Breast epithelium (tissue), 4 donors: ENCODE measurements at places on chromosomes 7 and 10. TPM values are rescaled to one million over a fixed set of nuclear protein-coding genes. Genes with fewer than 3 reads are reported as not detected.

GRCh38 chr10:96089670-96090462 lies 40.2 kb upstream of the ZNF518A start:
- DNase-seq, result peak; percentile 85

- DNase-seq, result no peak
Observed at GRCh38 chr7:53350241-53350640, 314.8 kb downstream of the POM121L12 start.

DNA sequence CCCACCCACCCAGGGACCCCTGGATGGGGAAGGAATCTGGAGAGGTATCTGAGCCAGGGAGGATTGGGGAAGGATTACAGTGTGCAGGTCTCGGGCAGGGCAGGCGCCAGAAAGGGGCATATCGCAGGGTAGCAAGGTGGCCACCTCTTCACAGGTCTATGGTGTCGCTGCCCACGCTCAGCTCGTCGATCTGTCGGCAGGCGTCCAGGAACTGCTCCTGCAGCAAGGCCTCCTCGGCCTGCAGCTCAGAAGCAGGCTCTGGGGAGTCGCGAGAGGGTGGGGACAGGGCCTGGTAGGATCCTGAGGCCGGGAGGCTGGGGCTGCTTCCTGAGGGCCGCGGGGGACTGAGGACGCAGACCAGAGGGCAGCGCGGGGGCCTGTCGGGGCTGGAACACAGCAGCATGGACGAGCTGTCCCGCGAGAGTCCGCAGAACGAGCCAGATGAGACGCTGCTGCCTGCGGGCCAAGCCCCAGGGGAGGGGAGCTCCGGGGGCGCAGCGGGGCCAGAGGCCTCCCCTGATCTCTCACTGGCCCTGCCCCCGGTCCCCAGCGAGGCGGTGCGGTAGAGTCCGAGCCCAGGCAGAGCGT lies 7.1 kb upstream of the RBM28 start:
- no peak for DNase-seq

GRCh38 chr10:104340641-104341040 lies 2.4 kb upstream of the ITPRIP start:
- no peak for DNase-seq

- DNase-seq, result no peak
Observed at GRCh38 chr7:42162560-42163325, 74.3 kb downstream of the GLI3 start.

GRCh38 chr10:29646238-29646902 lies 11.6 kb upstream of the SVIL start:
- no peak for DNase-seq

DNA sequence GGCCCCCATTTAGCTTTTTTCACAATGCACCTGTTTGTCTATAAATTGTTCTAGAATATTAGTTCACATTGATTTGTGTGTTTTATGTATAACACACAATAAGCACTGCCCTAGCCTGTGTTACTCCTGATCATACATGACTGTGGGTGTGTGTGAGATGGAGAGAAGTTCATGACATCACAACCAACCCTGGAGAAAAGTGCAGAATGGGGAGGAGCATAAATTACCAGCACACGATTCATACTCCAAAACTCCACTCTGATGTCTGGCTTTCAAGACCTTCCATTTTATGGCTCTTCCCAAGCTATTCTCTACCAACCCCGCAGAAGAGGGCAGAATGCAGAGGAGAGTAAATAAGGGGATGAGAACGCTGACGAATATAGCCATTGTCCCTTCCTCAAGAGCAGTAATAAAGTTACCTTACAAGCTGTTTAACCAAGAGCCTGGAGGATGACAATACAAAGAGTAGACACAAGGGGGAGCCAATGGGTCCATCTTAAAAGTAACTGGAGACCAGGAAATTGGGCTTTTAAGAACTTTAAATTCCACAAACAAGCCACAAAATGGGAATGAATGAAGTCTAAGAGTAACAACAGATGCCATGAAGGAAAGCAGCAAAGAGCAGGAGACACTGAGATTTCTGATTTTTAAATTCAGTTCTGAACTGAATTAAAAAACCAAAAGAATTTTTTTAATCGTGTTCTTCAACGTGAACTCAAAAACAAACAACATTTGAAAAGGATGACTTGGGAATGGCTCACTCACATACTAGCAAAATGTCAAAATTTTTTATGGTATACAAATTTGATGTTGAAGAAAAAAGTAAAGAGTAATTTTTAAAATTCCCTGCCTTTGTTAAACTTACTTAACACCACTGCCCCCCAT lies 159.6 kb downstream of the PARD3 start:
- DNase-seq, result peak; percentile 36

DNA sequence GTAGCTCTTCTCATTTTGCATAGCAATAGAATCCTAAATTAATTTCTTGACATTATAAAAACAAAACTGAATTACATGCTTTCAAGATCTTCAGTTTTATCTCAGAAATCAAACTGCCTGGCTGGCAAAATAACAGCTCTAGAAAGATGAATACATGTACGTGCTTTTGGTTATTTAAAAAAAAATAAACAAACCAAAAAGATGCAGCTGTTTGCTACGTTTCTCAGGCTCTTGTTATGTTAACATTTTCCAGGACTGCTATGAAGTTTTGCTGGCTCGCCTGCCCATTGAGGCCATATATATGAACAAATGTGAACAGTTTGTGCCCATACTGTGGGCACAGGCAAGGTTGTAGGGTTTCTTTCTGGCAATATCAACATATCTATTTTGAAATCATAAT lies 86.6 kb downstream of the ODAD2 start:
- no peak for DNase-seq

GRCh38 chr10:59470570-59470969 lies 108.2 kb upstream of the FAM13C start:
- no peak for DNase-seq

- DNase-seq, result no peak
Observed at GRCh38 chr10:3714967-3715366, 70.0 kb downstream of the KLF6 start.

DNA sequence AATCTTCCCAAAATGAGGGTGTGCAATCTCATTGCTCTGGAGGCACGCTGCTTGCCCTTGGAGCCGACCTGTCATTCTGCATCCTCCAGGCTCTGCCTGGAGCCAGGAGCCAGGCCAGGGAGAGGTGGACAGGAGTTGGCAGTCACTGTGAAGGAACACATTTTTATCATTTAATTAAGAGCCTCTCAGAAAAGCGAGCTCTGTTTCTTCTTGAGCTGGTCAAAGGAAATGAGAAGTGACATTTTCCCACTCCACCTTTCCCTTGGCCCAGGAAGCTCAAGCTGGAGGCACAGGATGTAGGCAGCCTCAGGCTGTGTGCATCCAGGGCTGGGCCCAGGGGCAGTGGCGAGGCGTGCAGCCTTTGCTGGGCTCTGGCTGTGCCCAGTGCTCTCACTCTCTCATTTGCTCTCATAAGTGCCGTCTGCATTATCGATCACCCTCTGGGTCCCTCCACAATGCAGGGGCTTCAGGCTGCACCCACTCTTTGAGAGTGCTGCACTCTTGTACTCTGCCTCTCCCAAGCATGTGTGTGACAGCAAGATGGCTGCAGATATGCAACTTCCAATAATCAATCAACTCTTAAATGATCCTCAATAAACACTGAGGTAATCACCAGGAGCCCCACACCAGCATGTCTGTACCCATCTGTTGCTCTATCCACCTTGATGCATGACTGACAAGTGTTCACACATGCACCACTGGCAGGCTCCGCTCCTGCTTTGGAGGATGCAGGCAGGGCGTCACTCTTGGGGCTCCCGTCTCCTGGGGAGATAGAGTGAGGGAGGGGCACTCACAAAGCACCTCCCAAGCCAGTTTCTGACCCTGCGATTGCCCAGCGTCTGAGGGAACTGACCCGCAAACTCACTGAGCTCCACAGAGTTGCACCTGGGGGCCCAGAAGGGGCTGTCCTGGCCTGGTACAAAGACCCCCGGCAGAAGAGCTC lies 171.4 kb downstream of the ZNF248 start:
- no peak for DNase-seq

GRCh38 chr10:109941236-109941862 lies 18.0 kb upstream of the XPNPEP1 start:
- no peak for DNase-seq

DNA sequence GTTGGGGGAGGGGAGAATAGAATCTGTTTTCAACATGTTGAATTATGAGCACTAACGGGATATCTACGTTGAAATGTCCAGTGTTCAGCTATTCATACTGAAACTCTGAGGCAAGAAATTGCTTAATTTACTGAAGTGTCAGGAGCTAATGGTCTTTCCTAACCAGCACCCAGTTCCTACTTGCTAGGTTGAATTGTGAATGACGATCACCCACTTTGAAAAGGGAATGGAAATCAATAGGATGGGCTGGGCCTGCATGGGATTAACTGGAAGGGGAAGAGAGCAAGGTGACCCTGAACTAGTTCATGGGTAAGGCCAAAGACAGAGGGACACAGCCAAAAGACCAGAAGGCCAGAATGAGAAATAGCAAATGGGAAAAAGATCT lies 51.3 kb downstream of the HIPK2 start:
- DNase-seq, result no peak

- no peak for DNase-seq
Observed at GRCh38 chr7:15315678-15316077, 246.1 kb downstream of the AGMO start.

DNA sequence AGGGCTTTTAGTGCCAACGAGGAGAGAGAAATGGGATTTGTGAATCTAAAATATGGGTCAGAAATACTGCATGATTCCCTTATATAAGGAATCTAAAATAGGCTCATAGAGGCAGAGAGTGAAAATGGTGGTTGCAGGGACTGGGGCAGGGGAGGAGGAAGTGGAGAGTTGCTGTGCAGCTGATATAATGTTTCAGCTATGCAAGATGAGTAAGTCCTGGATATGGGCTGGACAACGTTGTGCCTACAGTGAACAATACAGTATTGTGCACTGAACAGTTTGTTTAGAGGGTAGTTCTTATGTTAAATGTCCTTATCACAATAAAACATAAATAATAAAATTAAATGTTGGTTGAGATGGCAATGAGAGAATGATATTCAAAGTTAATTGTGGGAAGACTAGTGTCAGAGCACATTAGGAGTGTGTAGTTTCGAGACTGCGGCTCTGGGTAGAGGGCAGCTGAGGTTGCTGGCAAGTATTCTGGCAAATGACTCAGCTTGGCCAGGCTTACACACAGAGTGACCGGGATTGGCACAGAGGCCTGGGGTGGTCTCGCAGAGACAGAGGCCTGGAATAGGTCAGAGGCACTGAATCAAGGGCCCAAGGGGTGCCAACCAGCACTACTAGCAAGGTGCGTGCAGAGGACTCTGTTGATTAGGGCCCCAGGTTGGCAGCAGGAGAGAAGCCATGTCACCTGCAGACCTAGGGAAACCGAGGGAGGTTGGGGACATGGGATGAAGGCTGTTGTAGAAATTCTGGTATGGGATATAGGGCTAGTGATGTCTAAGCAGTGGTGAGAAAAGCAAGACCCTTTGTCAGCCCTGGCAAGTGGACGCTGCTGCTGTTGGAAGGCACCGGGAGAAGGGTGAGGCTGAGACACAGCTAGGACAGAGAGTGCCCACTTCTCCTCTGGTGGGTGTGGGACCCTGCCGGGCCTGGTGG lies 2.8 kb upstream of the DEPP1 start:
- DNase-seq, result no peak

- no peak for DNase-seq
Observed at GRCh38 chr10:12707461-12708185, 293.9 kb downstream of the CCDC3 start.

GRCh38 chr7:68507668-68508067 lies 1090.6 kb upstream of the AUTS2 start:
- DNase-seq, result no peak

GRCh38 chr10:32376097-32376496 lies 29.1 kb upstream of the EPC1 start:
- DNase-seq, result no peak

- DNase-seq, result no peak
Observed at GRCh38 chr10:12511651-12512050, 162.3 kb downstream of the CAMK1D start.

DNA sequence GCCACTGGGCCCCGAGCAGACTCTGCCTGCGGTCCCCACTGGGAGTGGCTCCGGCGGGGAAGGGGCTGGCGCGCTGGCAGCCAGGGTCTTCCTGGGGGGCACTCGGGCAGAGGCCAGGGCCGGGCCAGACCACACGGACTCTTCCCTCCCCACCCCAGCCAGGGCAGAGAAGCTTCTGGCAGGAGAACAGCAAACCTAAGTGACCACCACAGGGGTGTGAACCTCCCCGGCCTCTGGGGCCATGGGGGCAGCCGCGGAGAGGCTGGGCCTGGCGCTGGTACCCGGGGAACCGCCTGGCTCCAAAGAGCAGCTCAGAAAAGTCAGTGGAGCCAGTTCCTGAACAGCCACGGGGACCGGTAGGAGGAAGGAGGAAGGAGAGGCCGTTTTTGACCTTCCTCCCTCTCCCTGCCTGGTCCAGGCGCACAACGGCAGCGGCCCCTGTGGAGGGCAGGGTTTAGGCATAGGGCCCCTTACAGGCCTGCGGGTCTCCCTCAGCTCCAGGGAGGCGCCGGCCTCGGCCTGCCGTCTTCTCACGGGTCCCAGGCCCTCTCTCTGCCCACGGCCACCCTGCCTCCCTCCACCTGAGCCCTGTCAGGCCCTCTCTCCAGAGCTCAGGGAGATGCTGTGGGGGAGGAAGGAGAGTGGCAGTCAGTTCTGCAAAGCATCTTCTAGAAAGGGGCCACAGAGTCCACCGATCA lies 51.8 kb downstream of the TMEM209 start:
- DNase-seq, result no peak

DNA sequence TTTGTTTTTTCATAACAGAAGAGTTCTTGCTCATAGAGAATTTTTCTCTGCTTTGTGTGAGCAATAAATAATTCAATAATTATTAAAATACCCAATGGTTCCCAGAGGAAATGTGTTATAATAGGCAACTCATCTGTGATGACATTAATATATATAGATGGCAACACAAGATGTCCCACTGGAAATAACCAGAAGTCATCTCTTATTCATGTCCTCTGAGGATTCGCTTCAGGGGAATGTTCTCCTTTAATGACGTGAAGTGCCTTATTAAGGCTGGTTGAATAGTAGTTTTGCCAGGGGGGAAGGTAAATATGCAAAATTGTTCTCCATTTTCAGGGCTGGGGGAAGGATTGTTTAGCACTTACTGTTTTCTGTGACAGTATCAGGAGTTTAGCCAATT lies 3.1 kb downstream of the SLC39A12 start:
- no peak for DNase-seq

C10orf143 gene
- 2.1 TPM for total RNA-seq

FERD3L gene
- not detected for total RNA-seq

CDCA7L gene
- 42.1 TPM for total RNA-seq

AKR1B1 gene
- total RNA-seq, result 200 TPM

NAT16 gene
- not detected for total RNA-seq

PLPP4 gene
- total RNA-seq, result not detected

IL6 gene
- 3.8 TPM for total RNA-seq

CUX1 gene
- total RNA-seq, result 41.1 TPM

ANKRD1 gene
- total RNA-seq, result not detected

OPN4 gene
- total RNA-seq, result not detected

SRRM3 gene
- total RNA-seq, result 7.9 TPM

ARL5B gene
- 23.6 TPM for total RNA-seq

EBLN1 gene
- total RNA-seq, result not detected
